SIG-M5 (cell line): ENCODE measurements at places on chromosomes 16 and 17.

DNA sequence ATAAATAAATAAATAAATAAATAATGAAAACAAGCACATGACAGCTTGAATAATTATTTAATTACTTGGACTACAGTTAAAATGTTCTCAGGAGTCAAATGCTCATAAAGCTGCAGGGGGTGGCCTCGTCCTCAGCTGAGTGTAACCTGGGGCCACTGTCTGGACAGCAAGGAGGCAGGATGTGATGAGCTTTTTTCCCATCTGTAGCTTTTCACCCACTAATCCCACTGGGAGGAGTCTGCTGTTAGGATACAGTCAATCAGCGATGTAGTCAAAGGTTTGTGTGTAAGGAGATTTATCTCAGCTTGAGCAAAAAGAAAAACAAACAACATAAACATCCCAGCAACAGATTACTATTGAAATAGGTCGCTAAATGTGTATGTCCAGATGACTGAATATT is 22.5 kb downstream of the ZCCHC14 start:
- no peak for DNase-seq

- DNase-seq: no peak
Measured at GRCh38 chr16:67028167-67028695, 718 bp upstream of the CBFB start.

GRCh38 chr17:27453471-27453870 is 2.8 kb upstream of the KSR1 start:
- DNase-seq: no peak

GRCh38 chr16:6484935-6485334 is 847.7 kb upstream of the RBFOX1 start:
- DNase-seq: no peak

DNA sequence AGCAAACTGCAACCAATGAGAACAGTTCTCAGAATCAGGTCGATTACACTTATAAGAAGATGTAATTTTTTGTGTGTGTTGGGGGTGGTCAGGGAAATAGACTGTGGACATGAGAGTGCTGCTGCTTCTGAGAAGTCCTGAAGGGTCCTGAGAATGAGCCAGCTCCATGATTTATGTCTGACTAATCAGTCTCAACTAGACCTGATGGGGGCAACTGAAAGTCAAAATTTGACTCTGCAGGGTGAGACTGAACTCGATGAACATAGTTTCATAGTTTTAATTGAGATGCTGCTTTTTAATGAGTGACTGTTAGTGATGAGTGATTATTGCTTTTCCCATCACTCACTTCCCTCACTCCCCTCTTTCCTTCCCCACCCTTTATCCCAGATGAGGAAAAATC is 37.3 kb downstream of the SMARCE1 start:
- DNase-seq: no peak

- DNase-seq: no peak
Measured at GRCh38 chr17:12320286-12320685, 299.6 kb downstream of the MAP2K4 start.

DNA sequence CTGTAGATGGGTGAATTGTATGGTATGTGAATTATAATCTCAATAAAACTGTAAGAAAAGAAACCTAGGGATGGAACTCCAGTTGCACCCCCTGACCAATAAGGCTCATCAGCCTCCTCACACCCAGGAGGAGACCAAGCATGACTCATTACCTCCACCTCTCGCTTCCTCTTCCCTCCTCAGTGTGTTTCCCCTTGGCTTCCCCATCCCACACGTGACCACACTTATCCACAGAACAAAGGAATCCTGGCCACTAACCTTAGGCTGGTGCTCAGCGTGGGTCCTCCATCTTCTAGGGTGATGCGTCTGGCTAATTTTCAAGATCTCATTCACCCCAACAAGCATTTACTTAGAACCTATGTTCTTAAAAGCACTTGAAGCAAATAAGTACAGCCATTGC is 36.2 kb upstream of the MAP3K14 start:
- DNase-seq: no peak

- no peak for DNase-seq
Measured at GRCh38 chr16:4306470-4307214, 9.2 kb upstream of the GLIS2 start.

- no peak for DNase-seq
Measured at GRCh38 chr17:83100853-83101391, 21.5 kb downstream of the METRNL start.

GRCh38 chr17:1942666-1943435 is 82.3 kb downstream of the RTN4RL1 start:
- DNase-seq: no peak

DNA sequence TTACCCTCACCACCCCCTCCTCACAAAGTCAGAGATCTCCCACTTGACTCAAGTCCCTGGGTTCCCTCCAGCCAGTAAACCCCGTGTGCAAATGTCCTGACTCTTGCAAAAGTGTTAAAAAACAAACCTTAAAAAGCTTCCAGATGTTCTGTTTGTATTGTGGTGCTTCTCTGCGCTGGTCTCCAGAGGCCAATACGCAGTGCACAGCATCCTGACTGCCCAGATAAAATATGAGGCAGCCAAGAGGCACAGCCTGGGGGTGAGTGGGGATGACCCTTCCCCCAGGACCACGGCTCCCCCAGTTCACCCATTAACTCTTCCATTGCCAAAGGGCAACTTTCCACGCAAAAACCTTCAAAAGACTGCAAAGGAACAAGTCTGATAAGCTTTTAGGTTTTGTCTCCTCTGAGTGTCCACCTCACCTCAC is 291.8 kb downstream of the SOX9 start:
- DNase-seq: no peak

GRCh38 chr16:23384878-23385277 is 68.1 kb downstream of the COG7 start:
- no peak for DNase-seq

DNA sequence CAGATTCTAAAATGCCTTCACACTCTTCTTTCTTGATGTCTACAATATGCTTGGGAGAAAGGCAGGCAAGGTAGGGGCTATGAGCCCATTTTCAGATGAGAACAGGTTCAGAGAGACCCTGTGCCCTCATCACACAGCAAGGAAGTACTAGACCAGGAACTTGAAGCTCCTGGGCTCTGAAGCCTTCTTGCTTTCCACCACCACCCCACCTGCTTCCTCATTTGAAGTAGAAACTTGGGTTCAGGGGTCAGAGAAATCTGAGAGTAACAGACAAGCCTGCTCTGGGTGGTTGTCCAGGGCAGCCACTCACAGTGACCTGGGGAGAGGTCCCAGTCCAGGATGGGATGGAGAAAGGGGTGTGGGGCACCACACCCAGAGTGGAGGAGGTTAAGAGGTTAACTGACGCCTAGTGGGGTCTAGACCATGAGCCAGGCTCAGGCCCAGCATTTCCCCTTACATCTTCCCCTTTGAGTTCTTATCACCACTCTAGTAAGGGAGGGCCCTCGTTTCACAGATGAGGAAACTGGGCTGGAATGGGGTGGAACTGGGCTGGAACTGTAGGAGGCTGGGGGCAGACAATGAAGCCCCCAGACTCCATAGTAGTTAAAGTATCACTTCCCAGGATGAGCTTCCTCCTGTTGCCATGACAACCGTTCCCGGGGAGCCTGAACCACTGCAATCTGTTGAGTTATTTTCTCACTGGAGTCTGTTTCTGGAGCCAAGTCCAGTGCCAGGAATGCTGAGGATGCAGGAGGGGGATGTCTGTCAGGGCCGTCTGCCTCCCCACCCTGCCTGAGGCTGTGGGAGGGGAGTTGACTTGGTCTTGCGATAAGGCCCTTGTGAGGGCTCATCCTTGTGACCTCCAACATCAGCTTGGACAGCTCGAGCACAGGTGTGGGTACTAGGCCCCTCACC is 16.2 kb upstream of the PHF12 start:
- no peak for DNase-seq

- DNase-seq: no peak
Measured at GRCh38 chr16:66081775-66082366, 284.6 kb upstream of the CDH5 start.

DNA sequence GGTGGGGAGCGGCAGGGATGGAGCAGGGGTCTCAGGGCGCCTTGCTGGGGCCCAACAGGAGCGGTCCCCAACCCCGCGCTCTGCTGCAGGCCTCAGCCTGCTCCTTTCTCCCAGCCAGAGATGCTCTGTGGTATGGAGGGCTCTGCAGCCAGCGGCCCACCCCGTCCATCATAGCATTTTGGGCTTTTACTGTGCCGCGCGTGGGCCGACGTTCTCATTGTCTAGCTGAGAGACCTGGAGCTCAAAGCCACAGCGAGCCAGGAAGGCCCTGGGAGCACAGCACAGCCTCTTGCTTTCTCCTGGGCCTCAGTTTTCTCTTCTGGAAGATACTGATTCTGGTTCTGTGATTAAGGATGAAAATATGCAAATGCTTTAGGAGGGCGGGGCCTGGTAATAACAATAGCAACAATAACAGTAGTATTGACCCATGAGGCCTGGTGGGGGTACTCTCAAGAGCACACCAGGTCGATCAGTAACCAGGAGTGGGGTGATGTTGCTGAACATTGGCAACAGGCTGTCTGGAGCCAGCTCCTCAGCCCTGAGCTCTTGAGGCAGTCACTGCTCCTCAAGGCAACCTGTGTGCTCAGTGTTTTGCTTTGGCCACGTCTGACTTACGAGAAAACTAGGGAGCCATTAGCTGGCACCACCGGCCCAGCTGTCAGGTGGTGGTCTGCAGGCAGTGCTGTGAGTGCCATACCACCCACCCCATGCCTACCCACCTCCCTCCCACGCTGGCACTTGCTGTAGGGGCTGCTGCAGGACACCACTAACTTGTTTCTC is 1.1 kb upstream of the RASD1 start:
- DNase-seq: no peak

DNA sequence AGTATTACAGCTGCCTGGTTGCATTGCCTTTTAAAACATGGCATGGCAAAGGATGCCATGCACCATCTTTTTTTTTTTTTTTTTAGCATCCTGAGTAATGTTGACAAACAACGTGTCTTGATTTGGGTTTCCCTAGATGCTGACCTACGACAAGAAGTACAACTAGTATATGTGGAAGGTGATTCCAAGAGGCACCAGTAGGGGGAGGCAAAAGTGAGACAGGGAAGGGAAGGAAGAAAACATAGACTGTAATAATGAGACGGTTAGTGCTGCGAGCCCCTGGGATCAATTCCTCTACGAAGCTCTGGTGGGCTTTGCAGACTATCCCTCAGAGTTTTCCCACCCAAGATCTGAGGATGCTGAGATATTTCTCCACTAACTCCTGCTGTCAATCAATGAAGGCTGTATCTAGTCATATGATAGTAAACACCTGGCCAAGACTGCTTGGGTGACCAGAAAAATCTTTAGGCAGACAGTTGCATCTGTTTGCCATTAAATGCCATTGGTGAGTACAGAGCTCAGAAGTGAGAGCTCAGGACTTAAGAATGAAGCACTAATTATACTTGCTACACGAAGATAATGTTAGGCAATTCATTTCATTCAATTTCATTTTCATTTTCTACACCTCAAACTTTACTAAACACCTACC is 458.6 kb upstream of the GOT2 start:
- DNase-seq: no peak

- DNase-seq: no peak
Measured at GRCh38 chr16:66364117-66364958, 2.2 kb upstream of the CDH5 start.

DNA sequence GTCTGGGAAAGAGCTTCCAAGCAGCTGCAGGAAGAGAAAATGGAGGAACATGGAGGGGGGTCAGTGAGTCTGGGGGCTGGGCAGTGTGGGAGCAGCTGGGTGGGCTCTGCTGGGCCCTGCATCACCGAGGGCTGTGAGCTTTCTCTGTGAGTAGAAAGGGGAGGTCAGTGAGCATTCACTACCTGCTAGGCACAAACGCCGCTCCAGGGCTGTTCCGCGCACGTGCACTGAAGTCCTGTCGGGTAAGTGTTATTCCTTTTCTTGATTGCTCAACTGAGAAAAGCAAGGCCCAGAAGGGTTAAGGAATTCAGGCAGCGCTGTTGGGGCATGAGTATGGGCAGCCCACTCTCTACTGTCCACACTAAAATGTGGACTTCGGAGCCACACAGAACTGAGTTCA is 4.7 kb downstream of the CACNG5 start:
- DNase-seq: no peak

- no peak for DNase-seq
Measured at GRCh38 chr17:12445331-12445730, 220.4 kb upstream of the MYOCD start.

DNA sequence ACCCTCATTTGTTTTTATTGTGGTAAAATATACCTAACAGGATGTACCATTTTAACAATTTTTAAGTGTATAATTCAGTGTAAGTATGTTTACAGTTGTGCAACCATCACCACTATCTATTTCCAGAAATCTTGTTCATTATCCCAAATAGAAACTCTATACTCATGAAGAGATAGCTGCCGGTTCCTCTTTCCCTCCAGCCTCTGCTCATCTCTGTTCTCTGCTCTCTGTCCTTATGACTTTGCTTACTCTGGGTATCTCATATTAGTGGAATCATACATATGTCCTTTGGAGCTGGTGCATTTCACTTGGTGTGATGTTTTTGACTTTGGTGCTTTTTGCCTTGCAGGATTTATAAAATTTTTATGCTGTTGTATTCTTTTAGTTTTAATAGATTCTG is 19.4 kb downstream of the CYLD start:
- DNase-seq: no peak

DNA sequence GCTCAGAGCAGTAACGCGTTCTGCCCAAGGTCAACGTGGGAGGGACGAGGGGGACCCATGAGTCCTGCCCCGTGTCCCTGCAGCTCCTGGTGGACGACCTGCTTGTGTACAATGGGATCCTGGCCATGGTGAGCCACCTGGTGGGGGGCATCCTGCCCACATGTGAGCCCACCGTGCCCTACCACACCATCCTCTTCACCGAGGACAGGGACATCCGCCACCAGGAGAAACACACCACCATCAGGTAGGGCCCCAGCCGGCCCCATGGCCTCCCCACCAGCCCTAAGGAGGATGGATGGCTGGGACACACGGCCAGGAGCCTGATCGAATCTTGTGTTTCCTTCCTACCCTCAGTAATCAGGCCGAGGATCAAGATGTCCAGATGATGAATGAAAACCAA is 227.6 kb downstream of the KATNIP start:
- no peak for DNase-seq

DNA sequence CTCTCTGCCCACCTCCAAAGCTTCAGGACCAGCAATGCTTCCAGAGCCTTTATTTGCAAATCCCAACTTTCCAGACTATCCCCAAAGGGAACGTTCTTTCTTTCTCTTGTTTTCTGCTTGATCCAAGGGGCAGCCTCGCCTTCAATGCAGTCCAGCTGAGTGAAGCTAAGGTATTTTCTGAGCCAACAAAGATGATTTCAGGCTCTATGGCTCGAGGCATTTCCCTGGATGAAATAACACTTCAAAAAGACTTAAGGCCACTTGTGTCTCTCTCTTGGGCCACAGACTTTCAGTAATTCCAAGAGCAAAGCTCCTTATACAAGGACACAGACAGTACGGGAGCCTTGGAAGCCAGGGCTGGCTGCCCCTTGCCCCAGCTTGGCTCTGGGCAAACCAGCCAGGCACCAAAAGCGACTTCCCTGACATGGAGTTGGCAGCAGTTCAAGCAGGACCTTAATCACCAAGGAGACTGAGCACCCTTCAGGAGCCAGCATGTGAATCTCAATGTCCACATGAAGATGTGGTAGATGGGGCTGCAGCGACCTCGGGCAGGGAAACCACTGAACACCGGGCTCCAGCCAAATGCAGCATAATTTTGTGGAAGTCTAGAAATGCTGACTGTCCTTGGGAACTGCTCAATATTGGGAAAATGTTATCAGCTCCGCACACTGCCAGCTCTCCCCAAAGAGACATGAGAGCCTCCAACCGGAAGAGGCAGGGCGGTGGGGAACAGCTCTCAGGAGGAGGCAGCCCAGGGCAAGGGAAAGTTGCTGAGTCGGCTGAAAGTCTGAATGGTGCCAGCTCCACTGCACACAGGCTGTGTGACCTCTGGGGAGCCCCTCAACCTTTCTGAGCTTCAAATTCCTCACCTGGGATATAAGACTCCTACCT is 39.0 kb downstream of the TK2 start:
- no peak for DNase-seq
